ENCODE measurements at places on chromosomes 6 and 20. TPM values are rescaled to one million over a fixed set of nuclear protein-coding genes. Genes with fewer than 3 reads are reported as not detected.
A peak's percentile ranks its signal among the peaks of the same experiment; 100 is the strongest.

DNA sequence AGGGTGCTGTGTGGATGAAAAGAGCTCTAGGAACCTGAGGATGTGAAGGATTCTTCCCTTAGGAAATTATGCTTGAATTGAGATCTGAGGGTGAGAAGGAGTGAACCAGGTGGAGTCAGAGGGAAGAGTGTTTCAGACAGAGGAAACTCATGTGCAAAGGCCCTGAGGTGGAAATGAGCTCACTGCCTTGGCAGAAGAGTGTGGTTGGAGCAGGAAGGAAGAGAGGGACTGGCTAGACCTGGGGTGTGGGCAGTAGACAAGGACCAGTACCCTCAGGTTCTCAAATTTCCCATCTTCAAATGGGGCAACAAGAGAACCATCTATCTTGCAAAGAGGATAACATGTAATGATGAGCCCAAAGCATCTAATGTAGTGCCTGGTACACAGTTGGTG lies 24.0 kb upstream of the GTSF1L start:
- no peaks in the 10 kb centered on the region for H3K36me3 ChIP-seq
- H3K4me1 ChIP-seq = peaks cover 6% of the 10 kb centered on the region
- DNase-seq = no peak
- H3K4me3 ChIP-seq = no peak overlapping the region
- no peak overlapping the region for H3K27ac ChIP-seq

GRCh38 chr6:12344296-12344695 lies 54.1 kb downstream of the EDN1 start:
- no peaks in the 10 kb centered on the region for H3K27me3 ChIP-seq
- no peaks in the 10 kb centered on the region for H3K4me1 ChIP-seq
- no peaks in the 10 kb centered on the region for H3K36me3 ChIP-seq
- H3K27ac ChIP-seq = no peak overlapping the region
- H3K4me3 ChIP-seq = no peak overlapping the region
- DNase-seq = no peak

- DNase-seq = no peak
- H3K4me3 ChIP-seq = no peak overlapping the region
- H3K27ac ChIP-seq = no peak overlapping the region
- no peaks in the 10 kb centered on the region for H3K27me3 ChIP-seq
- no peaks in the 10 kb centered on the region for H3K4me1 ChIP-seq
Measured at GRCh38 chr6:167851370-167851952, 24.8 kb downstream of the AFDN start.

- no peaks in the 10 kb centered on the region for H3K4me1 ChIP-seq
- no peaks in the 10 kb centered on the region for H3K27me3 ChIP-seq
- H3K36me3 ChIP-seq = no peaks in the 10 kb centered on the region
- H3K27ac ChIP-seq = no peak overlapping the region
- H3K4me3 ChIP-seq = no peak overlapping the region
Measured at GRCh38 chr6:121886223-121886830, 450.9 kb downstream of the GJA1 start.

TGM2 gene
- 63.3 TPM for total RNA-seq

ANKRD66 gene
- 3.5 TPM for total RNA-seq

DNA sequence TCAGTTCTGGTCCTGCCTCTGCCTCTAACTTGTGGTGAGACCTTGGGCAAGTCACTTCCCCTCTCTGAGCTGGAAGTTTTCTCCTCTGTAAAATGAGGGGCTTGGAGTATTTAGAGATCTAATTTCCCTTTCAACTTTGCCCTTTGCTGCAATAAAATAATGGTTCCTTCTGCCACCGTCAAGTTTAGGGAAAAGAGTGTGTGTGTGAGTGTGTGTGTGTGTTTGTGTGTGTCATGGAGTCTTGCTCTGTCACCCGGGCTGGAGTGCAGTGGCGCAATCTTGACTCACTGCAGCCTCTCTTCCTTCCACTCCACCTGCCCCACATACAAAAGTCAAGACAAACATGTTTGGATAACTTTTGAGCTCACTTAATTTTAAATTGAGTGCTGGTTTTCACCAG lies 39.2 kb upstream of the PIM1 start:
- DNase-seq = no peak
- H3K27me3 ChIP-seq = peaks cover 3% of the 10 kb centered on the region
- peak overlapping the region; percentile 22 for H3K27ac ChIP-seq
- no peak overlapping the region for H3K4me3 ChIP-seq

- peak overlapping the region; percentile 36 for H3K4me3 ChIP-seq
- peaks cover 64% of the 10 kb centered on the region for H3K36me3 ChIP-seq
- no peaks in the 10 kb centered on the region for H3K27me3 ChIP-seq
- H3K27ac ChIP-seq = peak overlapping the region; percentile 92
- no peak for DNase-seq
Measured at GRCh38 chr20:32474009-32474716, 111.0 kb downstream of the NOL4L start.

DNA sequence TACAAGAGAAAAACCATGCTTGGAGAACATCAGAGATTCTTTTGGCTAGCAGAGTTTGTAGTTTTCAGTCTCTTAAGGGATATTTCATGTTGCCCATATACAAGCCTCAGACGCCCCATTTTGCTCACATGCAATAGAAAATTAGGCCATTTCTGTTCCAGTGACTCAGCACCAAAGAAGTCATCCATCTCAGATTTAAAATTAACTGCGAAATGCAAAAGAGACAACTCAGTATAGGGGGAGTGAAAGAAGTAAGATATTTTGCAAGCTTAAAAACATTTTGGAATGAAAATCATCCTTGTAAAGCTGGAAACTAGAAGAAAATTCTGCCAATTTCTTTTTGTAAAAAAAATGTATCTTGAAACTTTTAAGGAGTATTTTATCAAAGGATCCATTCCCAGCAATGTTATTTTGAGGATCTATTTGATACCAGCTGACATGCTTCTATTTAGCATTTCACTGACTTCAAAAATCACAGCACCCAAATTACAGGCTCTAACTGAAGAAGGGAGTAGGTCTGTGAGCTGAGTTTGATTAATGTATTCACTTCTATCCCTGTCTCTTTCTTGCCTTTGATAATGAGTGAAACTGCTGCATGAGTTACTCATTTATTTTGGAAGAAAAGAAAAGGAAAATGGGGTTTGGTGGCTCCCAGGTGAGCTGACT lies 223.7 kb upstream of the SULF2 start:
- H3K4me3 ChIP-seq = no peak overlapping the region
- no peaks in the 10 kb centered on the region for H3K27me3 ChIP-seq
- no peak overlapping the region for H3K27ac ChIP-seq
- DNase-seq = no peak
- no peaks in the 10 kb centered on the region for H3K36me3 ChIP-seq

DNA sequence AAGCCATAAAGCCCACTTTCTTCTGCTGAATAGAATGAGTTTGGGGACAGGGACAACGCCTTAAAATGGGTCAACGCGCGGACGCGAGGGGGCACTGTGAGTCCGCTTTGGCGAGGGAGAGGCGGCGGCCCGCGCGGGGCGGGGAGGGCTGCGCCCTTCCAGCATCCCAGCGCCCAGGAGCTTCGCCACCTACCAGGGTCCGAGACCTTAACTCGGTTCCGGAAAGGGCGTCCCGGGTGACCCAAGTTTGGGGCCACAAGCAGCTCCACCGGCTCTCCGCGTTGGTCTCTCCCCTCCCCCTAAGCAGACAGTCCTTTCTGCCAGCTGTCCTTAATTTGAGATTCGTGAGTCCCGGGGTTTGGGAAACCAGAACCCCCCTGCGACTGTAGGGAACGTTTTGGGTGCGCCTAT lies 1.8 kb upstream of the SAMD5 start:
- peaks cover 25% of the 10 kb centered on the region for H3K27me3 ChIP-seq
- H3K36me3 ChIP-seq = no peaks in the 10 kb centered on the region
- H3K4me3 ChIP-seq = peak overlapping the region; percentile 76
- no peak for DNase-seq

HTR1E gene
- total RNA-seq = 1.7 TPM

- H3K27me3 ChIP-seq = no peaks in the 10 kb centered on the region
- H3K4me3 ChIP-seq = no peak overlapping the region
- H3K36me3 ChIP-seq = no peaks in the 10 kb centered on the region
- H3K4me1 ChIP-seq = no peaks in the 10 kb centered on the region
- DNase-seq = no peak
Measured at GRCh38 chr6:111096246-111096645, 8.9 kb downstream of the SLC16A10 start.

- no peak overlapping the region for H3K27ac ChIP-seq
- no peak for DNase-seq
- peaks cover 3% of the 10 kb centered on the region for H3K36me3 ChIP-seq
- H3K4me3 ChIP-seq = no peak overlapping the region
- H3K4me1 ChIP-seq = no peaks in the 10 kb centered on the region
- no peaks in the 10 kb centered on the region for H3K27me3 ChIP-seq
Measured at GRCh38 chr6:16481697-16482399, 243.5 kb downstream of the GMPR start.

DNA sequence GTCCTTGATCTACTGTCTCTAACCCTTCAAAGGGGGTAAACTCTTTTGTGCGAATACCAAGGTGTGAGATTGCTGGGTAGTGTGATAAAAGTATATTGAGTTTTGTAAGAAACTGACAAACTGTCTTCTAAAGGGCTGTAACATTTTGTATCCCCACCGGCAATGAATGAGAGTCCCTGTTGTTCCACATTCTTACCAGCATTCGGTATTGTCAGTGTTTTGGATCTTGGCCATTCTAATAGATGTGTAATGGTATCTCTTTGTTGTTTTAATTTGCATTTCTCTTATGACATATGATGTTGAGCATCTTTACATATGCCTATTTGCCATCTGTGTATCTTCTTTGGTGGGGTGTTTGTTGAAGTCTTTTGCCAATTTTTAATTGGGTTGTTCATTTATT lies 1090.7 kb downstream of the KIF16B start:
- no peak overlapping the region for H3K27ac ChIP-seq
- H3K27me3 ChIP-seq = no peaks in the 10 kb centered on the region
- no peaks in the 10 kb centered on the region for H3K4me1 ChIP-seq
- H3K36me3 ChIP-seq = no peaks in the 10 kb centered on the region

HLA-C gene
- 66.1 TPM for total RNA-seq

GRCh38 chr20:15487030-15487429 lies 1086.2 kb downstream of the KIF16B start:
- DNase-seq = no peak
- H3K4me1 ChIP-seq = no peaks in the 10 kb centered on the region
- no peak overlapping the region for H3K4me3 ChIP-seq
- no peaks in the 10 kb centered on the region for H3K27me3 ChIP-seq
- no peaks in the 10 kb centered on the region for H3K36me3 ChIP-seq

DNA sequence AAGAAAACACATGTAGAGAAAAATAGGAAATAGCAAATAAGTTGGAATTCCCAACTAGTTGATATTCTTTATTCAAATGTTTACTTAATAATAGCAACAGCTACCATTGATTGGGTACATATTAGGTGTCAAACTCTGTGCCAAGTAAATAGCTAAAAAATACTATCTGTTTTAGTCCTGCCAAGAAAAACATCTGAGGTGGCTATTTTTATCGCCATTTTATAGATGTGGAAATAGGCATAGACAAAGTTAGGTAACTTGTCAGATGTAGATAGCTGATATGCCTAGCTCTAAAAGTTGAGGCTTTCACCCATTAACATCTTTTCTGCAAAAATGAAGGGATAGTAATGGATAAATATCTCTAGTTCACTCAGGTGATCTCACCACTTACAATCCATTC lies 549.2 kb upstream of the ID4 start:
- no peaks in the 10 kb centered on the region for H3K36me3 ChIP-seq
- no peak for DNase-seq
- H3K4me1 ChIP-seq = no peaks in the 10 kb centered on the region
- no peak overlapping the region for H3K4me3 ChIP-seq
- no peak overlapping the region for H3K27ac ChIP-seq

DNA sequence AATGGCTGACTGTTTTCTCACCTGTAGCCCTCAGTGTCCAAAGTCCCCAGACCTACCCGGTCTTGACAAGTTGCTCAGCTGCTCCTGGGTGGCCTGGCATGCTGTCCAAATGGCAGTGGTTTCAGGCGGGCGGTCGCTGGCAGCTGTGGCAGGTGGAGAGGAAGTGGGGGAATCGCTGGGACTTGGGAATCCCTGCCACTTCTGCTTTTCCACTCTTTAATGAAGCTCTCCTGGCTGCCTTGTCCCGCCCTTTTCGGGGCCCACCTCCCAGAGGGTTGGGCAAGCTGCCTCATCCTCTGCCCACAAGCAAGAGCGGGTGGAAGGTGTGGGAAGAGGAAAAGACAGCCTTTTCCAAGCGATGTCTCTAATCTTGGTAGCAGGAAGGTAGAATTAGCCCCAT lies at the start of gene OCSTAMP:
Gene OCSTAMP, minus strand, starts transcription at position 194 of the 400 bp plus-strand sequence. Its CDS starts 94 bp downstream, at position 100.
- H3K27ac ChIP-seq = no peak within 1 kb of the TSS
- H3K4me1 ChIP-seq = peaks cover 8% of the 10 kb centered on the region
- H3K36me3 ChIP-seq = no peaks in the 10 kb centered on the region
- no peaks in the 10 kb centered on the region for H3K27me3 ChIP-seq
- no peak for DNase-seq

CGA gene
- total RNA-seq = not detected

DNA sequence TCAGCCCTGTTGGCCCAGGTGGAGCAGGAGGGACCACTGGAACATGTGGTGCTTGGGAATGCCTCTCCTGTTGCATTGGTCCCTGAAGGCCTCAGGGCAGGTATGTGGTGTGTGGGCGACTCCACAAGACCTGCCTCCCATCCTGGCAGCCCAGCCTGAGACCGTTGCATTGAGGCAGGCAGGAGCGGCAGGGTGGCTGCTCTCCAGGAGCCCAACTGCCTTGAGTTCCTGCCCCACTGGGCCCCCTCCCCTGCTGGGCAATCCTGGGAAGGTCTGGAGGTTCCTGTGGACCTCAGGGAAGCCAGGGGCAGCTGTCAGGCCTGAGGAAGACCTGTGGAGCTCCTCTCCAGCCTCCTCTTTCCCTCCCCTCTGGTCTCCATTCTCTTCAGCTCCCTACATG lies 19.8 kb downstream of the MAVS start:
- H3K4me3 ChIP-seq = no peak overlapping the region
- H3K27ac ChIP-seq = no peak overlapping the region
- DNase-seq = no peak

- no peaks in the 10 kb centered on the region for H3K36me3 ChIP-seq
- H3K4me3 ChIP-seq = no peak overlapping the region
- peaks cover 18% of the 10 kb centered on the region for H3K4me1 ChIP-seq
- no peak for DNase-seq
Measured at GRCh38 chr20:57594092-57594951, 25.9 kb downstream of the ZBP1 start.

NRN1 gene
- total RNA-seq = 43.9 TPM

GRCh38 chr6:85096976-85097375 lies 332.6 kb upstream of the TBX18 start:
- no peak overlapping the region for H3K27ac ChIP-seq
- H3K36me3 ChIP-seq = no peaks in the 10 kb centered on the region
- H3K4me3 ChIP-seq = no peak overlapping the region
- no peak for DNase-seq
- H3K4me1 ChIP-seq = no peaks in the 10 kb centered on the region

DNA sequence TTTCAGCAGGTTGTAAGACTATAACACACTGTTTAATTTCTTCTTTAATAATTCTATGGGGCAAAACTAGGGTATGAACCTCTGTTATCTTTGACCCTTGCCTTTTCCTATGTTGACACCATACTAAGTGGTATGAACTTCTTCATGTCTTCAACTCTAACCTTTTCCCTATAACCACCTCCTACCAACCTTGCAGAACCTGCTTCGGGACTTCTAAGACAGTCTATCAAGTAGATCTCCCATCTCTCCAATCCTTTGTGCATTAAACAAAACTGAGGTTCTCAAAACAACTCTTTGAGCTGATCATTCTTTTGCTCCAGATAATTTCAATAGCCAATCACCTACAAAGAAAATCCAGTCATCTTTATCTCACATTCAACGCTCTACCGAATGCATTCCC lies 23.4 kb downstream of the SNAP91 start:
- H3K27ac ChIP-seq = no peak overlapping the region
- no peak overlapping the region for H3K4me3 ChIP-seq
- no peaks in the 10 kb centered on the region for H3K36me3 ChIP-seq
- no peak for DNase-seq

GRCh38 chr6:15661853-15662325 lies 939 bp downstream of the DTNBP1 start:
- peaks cover 8% of the 10 kb centered on the region for H3K4me1 ChIP-seq
- no peak for DNase-seq
- H3K36me3 ChIP-seq = no peaks in the 10 kb centered on the region
- no peak overlapping the region for H3K27ac ChIP-seq
- no peaks in the 10 kb centered on the region for H3K27me3 ChIP-seq

ADGRF4 gene
- not detected for total RNA-seq

Measured in spinal cord (tissue), 10 donors.